ENCODE measurements at places on chromosomes 5 and 9.
A peak's percentile ranks its signal among the peaks of the same experiment; 100 is the strongest.

GRCh38 chr5:50343715-50344114, 97.4 kb downstream of the EMB start:
- no peak for DNase-seq

- DNase-seq = no peak
These were observed 69.1 kb downstream of the ADAMTS2 start for GRCh38 chr5:179275941-179276837.

- no peak for DNase-seq
These were observed 665.0 kb upstream of the RIOK2 start for GRCh38 chr5:97847920-97848631.

- DNase-seq = no peak
These were observed 3.2 kb downstream of the OTP start for GRCh38 chr5:77635067-77635916.

- no peak for DNase-seq
These were observed 49.6 kb upstream of the RAPGEF6 start for GRCh38 chr5:131684595-131684994.

- DNase-seq = peak; percentile 98
These were observed 19.8 kb downstream of the CORO2A start for GRCh38 chr9:98172604-98173003.

GRCh38 chr9:91658513-91659105, 235.0 kb upstream of the NFIL3 start:
- no peak for DNase-seq

DNA sequence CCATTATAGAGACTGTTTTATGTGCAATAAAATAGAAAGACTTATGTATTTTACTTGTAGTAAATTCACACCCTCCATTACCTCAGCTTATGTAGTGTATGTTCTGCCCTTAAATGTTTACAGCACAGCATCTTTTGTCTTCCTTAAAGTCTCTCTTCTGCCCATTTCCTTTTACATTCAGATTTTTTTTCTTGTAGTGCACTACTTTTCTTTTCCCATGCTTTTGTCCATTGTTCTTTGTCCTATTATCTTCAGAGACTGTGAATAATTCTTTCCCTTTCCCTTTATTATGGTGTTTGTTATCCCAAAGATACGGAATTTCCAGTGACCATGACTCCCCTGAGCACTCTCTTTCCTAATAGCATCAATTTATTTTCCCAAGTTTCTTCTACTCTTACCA, 66.1 kb upstream of the TYRP1 start:
- no peak for DNase-seq

DNA sequence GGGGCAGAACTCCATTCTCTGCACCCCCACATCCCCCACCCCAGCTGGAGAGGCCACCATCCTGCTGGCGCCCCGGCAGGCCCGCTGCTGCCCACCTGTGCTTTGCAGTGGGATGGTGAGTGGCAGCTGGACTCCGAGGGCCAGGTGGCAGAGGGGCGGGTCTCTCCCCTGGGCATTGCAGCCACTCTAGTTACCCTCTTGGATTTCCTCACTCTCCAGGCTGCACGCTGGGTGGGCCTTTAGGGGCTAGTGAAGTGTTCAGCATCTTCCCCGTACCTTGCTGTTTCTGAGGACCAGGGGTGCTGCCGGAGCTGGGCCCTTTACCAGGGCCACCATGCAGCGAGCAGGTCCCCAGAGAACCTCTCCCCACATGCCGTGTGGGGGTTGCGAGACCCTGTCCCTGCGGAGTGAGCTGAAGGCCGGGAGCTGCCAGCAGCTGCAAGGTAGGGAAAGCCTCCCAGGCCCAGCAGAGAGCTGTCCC, 88.4 kb upstream of the SH3PXD2B start:
- peak; percentile 72 for DNase-seq

DNA sequence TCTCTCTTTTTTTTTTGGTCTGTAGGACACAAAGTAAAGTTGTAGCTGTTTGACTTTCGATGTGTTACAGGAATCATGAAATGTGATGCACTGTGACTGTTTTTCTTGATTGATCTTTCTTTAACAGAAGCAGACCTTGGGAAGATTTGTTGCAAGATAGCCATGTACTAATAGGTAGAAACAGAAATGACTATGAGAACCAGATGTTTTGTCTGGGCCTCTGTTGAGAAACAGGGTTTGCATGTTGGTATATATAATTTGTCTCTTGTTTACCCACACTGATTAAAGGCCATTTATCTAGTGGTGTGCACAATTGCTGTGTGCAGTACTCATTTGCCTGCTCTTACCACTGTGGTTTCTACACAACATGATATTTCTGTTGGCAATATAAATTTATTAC, 125.1 kb downstream of the HACD4 start:
- no peak for DNase-seq

- peak; percentile 67 for DNase-seq
These were observed 1.5 kb upstream of the STC2 start for GRCh38 chr5:173329491-173330337.

DNA sequence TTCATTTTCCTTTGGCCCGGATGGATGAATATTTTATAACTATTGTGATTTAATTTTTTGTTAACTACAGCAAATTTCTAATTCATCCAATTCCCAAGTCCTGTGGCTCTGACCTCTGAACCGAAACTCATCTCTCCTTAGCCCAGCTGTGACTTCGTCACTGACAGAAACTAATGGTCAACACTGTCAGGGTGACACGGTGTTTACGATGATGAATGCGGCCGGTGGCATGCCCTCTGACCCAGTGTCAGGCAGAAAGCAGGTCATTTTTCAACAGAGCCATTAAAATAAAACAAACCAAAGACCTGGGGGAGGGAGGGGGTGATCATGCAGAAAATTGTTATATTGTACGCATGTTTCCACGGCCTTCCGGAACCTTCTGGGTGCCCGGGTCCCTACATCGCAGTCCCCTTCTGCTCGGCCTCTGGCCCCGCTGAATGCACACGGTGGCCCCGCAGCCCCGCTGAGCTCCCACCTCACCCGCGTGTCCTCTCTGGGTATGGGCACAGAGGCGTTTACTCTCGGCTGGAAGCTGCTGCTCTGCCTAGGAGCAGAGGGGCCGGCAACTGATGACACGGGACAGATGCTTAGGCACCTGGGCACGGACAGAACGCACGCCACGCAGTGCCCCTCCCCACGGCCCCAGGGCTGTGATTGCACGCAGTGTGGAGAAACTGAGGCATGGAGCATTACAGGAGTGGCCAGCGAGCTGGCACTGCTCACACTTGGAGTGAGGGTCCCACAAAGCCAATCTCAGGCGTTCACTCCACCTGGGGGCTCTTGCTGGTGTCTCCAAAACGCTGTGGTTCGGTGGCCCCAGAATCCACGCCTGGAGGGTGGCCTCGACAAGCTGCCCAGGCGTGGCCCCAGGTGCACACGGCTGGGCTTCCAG, 8.1 kb downstream of the CCDC187 start:
- DNase-seq = no peak

DNA sequence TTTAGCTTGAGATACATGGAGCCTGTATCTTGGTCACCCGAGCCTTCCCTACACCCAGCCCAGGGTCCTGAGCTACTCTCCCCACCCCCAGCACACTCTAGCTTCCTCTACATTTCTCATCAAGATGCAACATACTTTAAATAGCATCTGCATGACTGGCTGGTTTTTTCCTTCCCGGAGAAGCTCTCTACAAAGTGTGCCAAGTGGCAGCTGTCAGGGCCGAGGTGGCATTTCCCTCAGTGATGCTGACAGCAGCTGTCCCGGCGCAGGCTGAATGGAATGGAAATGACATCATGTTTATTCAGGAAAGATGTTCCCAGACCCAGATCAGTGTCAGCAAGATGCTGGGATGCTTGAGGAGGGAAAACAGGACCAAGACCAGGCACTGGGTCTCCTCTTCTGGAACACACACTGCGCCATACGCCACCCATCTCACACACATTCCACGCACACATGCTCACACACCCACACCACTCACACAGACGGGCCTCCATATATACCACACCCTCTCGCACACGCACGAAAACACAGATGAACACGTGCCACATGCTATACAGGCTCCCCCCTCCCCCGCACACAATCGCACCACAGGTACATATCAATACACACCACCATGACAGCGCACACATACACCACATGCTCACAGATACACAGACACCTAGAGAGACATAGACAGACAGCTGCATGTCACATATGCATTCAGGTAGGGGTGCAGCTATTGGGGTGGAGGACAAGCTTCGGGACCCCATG, 67.8 kb downstream of the LHX2 start:
- DNase-seq = no peak

DNA sequence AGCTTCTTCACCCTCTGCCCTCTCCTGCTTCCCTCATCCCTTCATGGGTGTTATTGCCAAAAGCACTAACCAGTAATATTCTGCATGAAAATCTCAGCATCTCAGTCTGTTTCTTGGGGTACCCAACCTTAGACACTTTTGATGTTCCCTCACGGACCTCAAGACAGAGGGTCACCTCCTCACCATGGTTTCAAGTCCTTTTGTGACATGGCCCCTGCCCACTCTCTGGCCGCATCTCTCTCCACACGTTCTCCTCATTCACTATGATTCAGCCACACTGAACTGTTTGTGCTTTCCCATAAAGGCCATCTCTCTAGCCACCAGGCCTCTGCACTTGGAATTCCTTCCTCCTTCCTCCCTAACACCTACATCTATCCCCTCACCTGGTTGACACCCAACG, 111.5 kb upstream of the SPOCK1 start:
- no peak for DNase-seq

DNA sequence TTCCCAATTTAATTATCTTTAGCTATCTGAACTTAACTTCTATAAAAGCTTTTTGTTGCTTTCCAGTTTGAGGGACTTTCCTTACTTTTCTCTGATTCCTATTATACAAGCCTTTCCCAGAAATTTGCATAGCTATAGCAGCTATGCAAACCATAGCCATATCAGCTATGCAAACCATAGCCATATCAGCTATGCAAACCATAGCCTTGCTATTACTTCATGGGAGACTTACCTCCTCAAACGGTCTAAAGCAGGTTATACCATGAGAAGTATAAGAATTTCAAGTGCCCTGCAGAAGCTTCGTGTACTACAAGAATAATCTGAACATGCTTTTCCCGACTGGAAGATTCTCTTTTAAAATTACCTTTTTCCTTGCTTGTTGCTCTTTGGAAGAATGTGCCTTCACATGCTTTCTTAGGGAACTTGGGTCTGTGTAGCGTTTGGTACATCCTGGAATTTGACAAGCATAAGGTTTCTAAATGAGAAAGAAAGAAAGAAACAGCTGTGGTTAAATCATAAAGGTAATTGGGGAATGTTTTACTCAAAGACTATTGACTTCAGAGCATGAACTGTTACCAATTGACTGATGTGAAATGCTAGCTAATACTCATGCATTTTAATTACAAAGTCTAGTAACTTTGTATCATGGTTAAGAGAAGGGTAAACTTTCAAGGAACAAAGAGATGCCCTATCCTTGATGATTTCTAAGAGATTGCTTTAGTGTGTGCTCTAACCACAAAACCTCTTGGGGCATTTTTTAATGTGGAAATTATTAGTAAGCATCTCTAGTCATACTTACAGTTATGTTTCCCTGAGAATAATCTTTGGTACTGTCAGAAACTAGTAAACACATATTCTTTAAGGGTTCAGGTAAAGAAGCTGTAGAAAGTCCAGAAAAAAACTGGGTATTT, 367.6 kb downstream of the GLIS3 start:
- no peak for DNase-seq

DNA sequence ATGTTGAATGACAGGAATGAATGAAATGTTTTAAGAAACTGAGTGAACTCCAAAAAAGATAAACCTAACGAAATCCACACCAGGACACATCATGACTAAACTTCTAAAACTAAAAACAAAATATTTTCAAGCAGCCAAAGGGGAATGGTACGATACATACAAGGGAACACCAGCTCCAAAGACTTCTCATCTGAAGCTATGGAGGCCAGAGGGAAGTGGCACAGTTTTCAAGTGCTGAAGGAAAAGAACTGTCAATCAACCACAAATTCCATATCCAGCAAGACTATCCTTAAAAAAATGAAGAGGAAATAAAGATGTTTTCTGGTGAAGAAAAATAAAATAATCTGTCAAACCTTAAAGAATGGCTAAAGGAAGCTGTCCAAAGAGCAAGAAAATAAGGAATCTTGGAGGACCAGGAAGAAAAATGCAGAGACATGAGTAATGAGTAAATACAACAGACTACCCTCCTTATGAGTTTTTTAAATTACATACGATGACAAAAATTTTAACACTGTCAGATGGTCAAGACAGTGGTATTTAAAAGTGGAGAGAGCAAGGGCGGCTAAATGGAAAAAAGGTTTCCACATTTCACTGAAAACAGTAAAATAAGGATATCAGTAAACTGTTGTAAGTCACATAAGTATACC, 12.0 kb downstream of the CAMSAP1 start:
- DNase-seq = no peak

DNA sequence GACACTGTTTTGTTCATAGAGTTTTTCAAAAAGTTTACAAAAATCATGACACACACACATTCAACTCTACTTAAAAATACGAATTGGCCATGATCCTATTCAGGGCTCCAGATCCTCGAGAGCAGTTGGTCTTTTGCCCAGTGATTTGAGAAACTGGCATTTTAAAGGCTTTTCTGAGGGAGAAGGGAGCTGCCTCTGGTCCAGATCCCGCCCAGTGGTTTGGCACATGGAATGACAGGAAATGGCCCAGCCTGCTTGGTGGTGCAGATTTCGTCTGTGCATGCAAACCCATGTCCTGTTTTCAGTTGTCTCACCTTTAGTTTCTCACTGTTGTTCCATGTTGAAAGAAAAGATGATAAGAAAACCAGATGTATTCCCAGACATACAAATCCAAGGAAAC, 3.6 kb downstream of the CAMK4 start:
- no peak for DNase-seq

DNA sequence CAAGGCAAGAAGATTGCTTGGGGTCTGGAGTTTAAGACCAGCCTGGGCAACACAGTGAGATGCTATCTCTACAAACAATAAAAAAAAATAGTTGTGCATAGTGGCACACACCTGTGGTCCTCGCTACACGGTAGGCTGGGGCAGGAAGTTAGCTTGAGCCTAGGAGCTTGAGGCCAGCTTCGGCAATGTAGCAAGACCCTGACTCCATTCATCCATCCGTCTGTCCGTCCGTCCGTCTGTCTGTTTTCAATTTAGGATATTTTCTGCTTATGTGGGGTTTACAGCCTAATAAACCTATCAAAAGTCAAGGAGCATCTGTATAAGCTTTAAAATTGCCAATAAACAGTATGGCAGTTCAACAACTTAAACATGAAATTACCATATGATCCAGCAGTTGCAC, 19.7 kb downstream of the HMGCR start:
- DNase-seq = no peak

DNA sequence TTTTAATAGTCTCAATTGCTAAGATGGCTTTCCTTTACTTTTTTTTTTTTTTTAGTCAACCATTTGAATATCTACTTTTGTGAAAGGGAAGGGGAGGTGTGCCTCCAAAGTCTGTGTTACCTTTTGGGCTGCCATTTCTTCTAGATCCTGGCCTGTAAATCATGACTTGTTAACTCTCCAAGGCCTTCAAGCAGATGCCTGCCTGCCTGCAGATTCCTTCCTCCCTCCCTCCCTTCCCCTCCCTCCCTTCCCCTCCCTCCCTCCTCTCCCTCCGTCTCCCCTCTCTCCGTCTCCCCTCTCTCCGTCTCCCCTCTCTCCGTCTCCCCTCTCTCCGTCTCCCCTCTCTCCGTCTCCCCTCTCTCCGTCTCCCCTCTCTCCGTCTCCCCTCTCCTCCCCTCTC, 73.1 kb downstream of the COMMD10 start:
- no peak for DNase-seq

Data from NCI-H345 (cell line).